ENCODE measurements at places on chromosomes 5 and 9. TPM values are rescaled to one million over a fixed set of nuclear protein-coding genes. Genes with fewer than 3 reads are reported as not detected.
A peak's percentile ranks its signal among the peaks of the same experiment; 100 is the strongest.

- H3K4me3 ChIP-seq = no peak overlapping the region
- no peak for DNase-seq
- no peaks in the 10 kb centered on the region for H3K36me3 ChIP-seq
- no peak overlapping the region for H3K27ac ChIP-seq
- no peaks in the 10 kb centered on the region for H3K27me3 ChIP-seq
Observed at GRCh38 chr5:155575861-155576260, 562.3 kb downstream of the KIF4B start.

DNA sequence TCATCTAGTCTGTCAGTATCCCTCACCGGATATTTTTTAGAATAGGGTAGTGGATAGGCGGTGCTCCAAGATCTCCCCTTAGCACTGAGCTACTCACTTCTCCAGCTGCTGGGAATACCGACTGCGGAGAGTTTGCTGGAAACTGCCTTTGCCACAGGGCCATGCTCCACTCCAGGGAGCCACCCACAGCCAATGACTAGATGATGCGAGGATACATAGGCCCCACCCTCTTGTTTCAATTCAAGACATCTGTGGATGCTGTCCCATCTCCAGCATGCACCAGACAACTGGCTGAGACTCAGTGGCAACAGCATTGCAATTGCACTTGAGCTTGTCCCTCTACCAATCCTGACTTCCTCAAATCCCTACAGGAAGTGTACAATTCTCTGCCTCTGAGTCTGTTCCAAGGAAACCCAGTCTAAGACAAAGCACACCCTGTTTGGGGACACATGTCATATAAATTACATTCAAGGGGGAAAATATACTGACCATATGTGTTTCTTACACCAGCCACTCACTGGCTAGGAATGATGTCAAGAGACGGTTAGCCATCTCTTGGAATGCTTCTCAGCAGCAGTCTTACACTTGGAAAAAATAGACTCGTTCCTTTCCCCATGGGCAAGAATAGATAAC lies 312.6 kb upstream of the KIF2A start:
- no peaks in the 10 kb centered on the region for H3K4me1 ChIP-seq
- H3K4me3 ChIP-seq = no peak overlapping the region
- no peak overlapping the region for H3K27ac ChIP-seq
- DNase-seq = no peak
- no peaks in the 10 kb centered on the region for H3K36me3 ChIP-seq
- no peaks in the 10 kb centered on the region for H3K27me3 ChIP-seq

- H3K27ac ChIP-seq = no peak overlapping the region
- H3K4me1 ChIP-seq = peaks cover 9% of the 10 kb centered on the region
- no peaks in the 10 kb centered on the region for H3K27me3 ChIP-seq
- H3K4me3 ChIP-seq = no peak overlapping the region
- no peak for DNase-seq
- no peaks in the 10 kb centered on the region for H3K36me3 ChIP-seq
Observed at GRCh38 chr9:36450110-36450732, 50.2 kb upstream of the RNF38 start.

- H3K27ac ChIP-seq = no peak overlapping the region
- peak; percentile 8 for DNase-seq
- H3K27me3 ChIP-seq = peaks cover 5% of the 10 kb centered on the region
- no peaks in the 10 kb centered on the region for H3K4me1 ChIP-seq
Observed at GRCh38 chr5:178176791-178177190, 10.4 kb downstream of the GMCL2 start.

DNA sequence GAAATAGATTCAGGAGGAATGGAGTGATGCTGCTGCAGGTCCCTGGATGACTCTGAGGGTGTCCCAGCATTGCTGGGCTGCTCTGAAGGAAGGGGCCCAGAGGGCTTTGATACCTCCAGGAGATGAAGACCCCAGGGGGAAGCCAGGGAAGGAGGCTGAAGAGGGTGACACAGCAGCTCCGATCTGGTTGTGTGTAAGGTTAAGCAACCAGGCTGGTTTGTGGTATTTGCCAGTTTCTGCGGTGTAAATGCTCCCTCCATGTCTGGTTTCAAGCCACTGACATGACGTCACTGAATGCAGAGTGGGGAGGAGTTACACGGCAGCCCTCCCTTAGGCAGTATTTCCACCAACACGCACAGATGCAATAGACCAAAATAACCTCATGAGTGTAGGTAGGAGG lies 40.0 kb upstream of the ORM1 start:
- peaks cover 43% of the 10 kb centered on the region for H3K4me1 ChIP-seq
- H3K4me3 ChIP-seq = no peak overlapping the region
- DNase-seq = peak; percentile 58
- no peaks in the 10 kb centered on the region for H3K27me3 ChIP-seq

The HMMR gene
- 7.9 TPM for total RNA-seq

The GARNL3 gene
- 12.5 TPM for total RNA-seq

The CDK9 gene
- 73.2 TPM for total RNA-seq

The CNTLN gene
- total RNA-seq = 3.1 TPM
